Hematopoietic multipotent progenitor cell (in vitro differentiated cells): ENCODE measurements at places on chromosomes 6 and 20. TPM values are rescaled to one million over a fixed set of nuclear protein-coding genes. Genes with fewer than 3 reads are reported as not detected.

DNA sequence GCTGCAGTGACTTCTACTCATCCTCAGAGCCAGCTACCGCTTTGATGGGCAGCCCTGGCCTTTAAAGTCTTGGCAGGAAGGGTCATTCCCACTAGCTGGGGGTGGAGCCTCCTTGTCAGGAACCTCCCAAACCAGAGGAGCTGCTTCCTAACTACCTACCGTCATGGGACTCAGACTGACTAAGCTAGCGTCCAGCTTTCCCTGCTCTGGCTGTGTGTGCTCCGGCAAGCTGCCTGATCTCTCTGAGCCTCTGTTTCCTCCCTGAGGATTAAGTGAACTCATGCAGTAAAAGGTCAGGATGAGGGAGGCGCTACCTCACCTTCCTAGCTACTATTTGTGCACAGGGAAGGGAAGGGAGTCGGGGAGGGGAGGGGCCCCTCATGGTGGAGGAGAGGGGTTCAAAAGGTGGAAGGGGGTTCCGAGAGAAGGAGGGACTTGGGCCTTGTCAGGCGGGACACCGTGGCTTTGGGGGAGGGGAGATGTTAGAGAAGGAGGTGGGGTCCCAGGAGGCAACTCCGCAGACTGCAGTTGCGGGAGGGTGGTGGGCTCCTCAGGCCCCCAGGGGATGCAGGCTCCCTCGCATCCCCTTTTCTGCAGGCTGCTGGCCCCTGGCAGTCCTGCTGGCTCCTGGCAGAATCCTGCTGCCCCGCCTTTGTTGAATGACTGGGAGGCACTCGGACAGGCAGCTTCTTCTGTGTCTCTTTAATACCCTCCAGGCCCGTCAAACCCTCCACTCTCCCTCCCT lies 9.8 kb downstream of the DUSP15 start:
- DNase-seq, result no peak

DNA sequence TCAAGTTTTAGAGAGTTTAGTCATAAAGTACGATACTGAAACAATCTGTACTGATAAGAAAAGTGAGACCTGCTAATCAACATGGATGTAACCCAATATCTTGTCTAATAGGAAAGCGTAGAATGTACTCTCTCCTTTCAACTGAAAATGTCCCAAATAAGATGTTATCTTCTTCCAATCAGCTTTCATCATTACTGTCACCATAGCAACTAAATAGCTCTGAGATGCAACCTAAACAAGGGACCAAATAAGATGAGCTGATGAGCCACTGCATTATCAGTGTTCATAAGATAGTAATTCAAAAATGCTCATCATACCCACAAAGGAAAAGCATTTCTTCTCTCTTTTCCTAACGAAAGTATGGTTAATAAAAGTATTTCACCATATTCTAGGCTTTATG lies 1108.3 kb upstream of the MAP3K7 start:
- no peak for DNase-seq

DNA sequence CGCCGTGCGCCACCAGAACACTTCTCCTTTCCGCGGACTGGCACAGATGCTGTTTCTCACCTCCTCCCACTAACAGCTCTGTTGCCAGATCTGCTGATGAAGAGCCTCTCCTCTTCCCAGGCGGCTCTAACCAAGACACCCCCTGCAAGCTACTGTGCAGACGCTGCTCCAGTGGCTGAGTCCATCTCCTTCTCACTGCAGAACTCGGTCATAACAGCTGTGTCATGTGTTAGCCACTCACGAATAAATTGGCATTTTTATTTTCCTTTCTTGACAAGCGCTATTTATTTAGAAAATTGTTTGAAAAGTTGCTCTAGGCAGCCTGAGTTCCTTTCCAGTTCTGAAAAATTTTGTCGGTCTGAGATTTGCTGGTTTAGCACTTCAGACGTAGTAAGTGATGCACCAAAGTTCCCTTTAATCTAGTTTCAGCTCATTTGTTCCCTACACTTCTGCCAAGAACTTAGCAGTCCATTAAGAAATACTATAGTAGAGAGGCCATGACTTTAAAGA lies 12.8 kb upstream of the PLEKHG1 start:
- no peak for DNase-seq

DNA sequence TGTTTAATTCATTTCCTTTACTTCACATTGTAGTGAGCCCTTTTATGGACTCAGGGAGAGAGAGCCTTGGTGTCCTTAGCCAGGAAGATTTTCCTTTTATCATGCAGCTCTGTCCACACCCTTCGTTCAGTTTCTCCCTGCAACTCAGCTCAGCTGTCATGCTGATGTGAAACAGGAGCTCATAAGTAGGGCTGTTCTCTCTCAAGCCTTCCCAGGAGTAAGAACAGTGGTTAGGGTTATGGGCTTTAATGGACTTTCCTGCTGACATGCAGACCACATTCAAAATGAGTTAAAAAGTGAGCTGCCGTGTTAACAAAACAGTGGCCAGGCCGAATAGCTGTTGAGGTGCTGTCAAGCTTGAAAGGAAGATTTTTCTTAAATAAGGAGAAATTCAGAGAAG lies 104.1 kb downstream of the BCKDHB start:
- no peak for DNase-seq

DNA sequence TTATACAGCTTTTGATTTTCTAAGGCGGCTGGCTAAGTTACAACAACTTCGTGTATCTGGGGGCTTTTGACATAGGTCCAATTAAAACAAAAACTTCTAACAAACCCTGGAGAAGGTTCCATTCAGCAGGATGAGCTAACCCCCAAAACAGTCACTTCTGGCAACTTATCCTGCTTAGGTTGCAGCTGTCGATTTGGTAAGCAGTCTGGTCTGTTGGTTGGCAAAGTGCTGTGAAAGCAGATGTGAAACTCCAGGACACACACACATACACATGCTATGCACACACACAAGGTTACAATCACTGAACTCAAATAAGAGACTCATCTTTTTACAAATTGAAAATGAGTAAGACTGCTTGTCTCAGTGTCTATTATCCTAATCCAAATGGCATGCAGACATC lies 119.0 kb upstream of the STMND1 start:
- DNase-seq, result no peak

GRCh38 chr6:136609873-136610706 lies 59.9 kb upstream of the MAP7 start:
- peak; percentile 80 for DNase-seq

DNA sequence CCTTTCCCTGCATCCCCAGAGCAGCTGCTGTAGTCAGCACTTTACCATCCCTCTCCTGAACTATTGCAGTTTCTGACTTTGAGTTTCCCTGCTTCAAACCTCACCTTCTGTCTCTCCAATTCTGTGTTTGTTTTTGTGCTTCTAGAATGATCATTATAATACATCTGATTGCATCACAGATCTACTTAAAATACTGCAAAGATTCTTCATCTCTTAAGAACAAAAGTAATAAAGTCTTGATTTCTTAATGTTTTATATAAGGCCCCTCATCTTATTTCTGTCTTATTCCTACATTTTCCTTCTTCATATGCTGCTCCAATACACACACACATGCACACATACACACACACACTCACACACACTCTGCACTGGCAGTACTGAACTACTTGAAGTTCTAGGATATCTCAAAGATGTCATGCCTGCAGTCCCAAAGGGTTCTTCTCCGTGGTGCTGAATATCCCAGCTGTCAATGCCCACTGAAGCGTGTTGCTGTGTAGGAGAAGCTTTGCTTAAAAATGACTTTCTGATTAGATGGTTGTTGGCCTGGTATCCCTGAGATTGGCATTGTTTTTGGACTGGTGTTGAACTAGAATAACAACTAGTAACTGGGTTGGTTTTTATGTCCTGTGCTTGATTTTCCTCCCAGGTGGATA lies 97.2 kb downstream of the MAP3K4 start:
- no peak for DNase-seq

FNDC1 gene
- under 0.01 TPM for total RNA-seq

SRPK1 gene
- 30.7 TPM for total RNA-seq

TMX4 gene
- total RNA-seq, result 21.3 TPM

CTCFL gene
- total RNA-seq, result not detected
